Hypothalamus (tissue), 51 donors: ENCODE measurements at places on chromosomes 11 and 22.

GRCh38 chr11:44988981-44989635 is 38.4 kb upstream of the TP53I11 start:
- no peak for DNase-seq

DNA sequence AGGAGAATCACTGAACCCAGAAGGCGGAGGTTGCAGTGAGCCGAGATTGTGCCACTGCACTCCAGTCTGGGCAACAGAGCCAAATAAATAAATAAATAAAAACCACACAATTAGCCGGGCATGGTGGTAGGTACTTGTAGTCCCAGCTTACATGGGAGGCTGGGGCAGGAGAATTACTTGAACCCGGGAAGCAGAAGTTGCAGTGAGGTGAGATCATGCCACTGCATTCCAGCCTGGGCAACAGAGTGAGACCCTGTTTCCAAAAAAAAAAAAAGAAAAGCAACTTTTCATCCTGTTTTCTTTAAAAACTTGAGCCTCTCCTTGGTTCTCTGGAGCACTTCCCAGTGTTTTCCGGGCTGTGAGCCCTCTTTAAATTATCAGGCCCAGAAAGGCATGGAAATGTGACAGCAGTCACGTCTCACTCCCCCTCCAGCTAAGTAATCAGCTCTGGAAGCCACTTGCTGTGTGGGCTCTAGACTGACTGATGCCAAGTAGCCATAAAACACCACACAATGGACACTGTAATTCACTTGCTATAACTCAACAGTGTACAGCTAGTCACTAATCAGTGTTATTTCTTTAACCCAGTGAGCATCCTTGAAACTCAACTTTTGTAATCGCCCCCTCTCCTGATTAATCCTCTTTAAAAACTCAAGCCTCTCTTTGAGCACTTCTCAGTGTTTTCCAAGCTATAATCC is 13.0 kb upstream of the MCHR1 start:
- no peak for DNase-seq

- no peak for DNase-seq
Observed at GRCh38 chr11:111135101-111135500, 110.4 kb upstream of the POU2AF2 start.

DNA sequence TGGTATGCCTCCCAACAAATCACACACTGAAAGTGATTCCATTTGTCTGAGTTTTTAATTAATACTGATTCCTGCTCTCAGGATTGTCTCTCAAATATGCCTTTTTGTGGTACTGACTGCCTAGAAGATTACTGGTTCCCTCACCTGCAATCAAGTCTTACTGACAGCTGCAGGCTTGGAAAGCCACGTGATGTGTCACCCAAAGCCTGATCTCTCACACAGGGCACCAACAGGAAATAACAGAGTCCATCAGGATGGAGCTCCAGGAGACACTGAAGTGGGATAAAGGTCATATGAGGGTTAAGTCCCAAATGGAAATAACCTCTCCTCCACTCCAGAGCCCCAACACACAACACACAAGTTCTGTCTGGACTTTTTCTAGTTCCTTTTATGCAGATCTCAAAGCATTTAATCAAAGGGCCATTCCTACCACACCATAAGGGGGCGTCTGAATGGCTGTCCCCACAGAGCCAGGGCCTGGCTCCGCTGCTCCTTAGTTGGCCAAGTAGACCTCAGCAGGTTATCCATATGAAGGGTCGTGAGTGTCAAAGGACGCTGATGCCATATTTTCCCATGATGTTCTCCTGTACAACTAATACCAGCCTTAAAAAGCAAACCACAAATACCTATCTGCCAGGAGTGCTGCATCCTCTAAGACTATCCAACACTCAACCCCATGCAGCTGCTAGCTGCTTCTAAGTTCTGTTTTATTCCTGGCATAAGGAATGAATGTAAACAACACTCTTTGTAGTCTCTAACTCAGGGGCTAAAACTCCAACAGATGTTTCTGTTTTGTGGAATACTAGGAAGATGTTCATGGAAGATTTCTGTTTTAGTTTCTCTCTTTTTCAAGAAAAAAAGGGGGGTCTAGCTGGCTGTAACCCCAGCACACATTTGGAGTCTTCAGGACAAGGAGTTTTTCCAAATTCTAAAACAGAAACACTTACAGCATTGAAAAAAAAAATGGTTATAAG is 13.0 kb downstream of the SCUBE2 start:
- DNase-seq = no peak

GRCh38 chr11:95705485-95706124 is 84.0 kb downstream of the FAM76B start:
- peak; percentile 44 for DNase-seq

DNA sequence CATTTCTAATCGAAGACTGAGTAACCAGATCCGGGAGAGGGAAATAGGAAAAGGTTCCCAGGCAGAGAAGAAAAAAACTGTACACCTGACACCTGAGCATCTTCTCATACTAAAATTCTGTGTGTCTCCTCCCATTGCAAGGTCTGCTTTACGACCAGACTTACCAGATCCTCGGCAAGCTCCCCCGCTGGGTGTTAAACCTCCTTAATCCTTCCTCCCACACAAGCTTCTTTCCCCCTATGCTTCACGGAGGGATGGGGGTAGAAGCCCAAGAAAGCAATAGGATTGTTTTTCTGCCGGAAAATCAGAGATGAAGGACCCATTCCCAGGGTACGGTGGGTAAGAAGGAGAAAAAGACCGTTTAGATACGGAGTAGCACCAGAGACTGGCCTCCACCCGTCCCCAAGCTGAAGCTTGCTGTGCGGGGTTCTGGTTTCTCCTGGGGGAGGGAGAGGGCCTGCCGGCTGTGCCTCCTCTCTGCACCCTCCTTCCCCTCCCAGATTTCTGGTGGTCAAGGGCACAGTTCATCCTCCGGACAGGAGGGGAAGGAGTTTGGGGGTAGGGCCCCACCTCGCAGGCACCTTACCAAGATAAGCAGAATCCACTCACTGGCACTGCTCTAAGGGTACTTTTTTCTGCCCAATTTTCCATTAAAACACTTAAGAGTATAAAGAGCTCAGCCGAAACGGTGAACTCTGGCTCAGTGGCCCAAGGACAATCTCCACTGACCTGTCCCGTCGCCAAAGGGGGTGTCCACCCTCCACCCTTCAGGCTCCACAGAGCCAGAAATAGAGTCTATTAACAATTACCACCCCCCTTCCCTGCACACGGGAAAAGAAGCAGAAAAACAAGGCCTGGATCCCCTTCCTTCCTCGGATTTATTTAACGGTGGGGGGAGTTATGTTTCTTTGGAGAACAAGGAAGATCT is 1.2 kb downstream of the TOB2 start:
- DNase-seq = no peak

DNA sequence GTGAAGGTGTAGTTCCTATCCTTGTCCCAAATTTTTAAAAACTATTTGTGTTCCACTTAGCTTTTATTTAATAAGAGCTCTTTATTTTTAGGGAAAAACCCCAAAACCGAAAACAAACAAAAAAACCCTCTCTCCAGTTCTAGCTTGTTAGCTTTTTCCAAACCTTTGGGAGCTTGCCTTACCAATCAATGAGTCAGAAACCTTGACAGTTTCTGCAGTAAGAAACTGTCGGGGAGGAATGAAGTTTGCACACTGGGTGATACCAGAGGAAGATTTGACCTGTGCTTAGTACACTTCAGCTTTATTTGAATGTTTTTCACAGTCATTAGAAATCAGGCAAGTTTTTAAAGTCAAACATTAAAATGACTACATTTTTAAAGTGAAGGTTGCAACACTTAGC is 105.0 kb downstream of the FAT3 start:
- DNase-seq = no peak

- no peak for DNase-seq
Observed at GRCh38 chr22:21816787-21817496, 50.5 kb downstream of the MAPK1 start.

DNA sequence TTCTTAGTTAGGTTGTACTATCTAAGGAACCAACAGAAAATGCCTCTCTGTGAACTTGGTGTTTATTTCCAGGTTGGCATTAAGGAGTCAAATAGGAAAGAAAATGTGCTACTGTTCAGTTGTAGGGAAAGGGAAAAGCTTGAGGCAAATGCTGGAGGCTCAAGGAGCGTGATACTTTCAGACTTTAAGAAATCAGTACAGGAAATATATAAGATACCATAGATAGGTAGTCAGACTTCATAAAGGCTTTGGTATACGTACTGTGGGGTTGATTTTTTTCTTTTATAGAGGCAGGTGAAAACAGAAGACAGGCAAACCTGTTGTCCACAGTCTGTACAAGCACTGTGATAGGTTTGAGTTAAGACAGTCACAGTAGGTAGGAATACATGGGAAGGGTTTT is 30.8 kb downstream of the EP300 start:
- DNase-seq = no peak

GRCh38 chr11:116534270-116534975 is 238.4 kb downstream of the BUD13 start:
- DNase-seq = no peak

GRCh38 chr11:83284501-83285150 is 1.5 kb downstream of the CCDC90B start:
- DNase-seq = no peak

- DNase-seq = no peak
Observed at GRCh38 chr11:114441921-114442320, 2.7 kb downstream of the REXO2 start.

DNA sequence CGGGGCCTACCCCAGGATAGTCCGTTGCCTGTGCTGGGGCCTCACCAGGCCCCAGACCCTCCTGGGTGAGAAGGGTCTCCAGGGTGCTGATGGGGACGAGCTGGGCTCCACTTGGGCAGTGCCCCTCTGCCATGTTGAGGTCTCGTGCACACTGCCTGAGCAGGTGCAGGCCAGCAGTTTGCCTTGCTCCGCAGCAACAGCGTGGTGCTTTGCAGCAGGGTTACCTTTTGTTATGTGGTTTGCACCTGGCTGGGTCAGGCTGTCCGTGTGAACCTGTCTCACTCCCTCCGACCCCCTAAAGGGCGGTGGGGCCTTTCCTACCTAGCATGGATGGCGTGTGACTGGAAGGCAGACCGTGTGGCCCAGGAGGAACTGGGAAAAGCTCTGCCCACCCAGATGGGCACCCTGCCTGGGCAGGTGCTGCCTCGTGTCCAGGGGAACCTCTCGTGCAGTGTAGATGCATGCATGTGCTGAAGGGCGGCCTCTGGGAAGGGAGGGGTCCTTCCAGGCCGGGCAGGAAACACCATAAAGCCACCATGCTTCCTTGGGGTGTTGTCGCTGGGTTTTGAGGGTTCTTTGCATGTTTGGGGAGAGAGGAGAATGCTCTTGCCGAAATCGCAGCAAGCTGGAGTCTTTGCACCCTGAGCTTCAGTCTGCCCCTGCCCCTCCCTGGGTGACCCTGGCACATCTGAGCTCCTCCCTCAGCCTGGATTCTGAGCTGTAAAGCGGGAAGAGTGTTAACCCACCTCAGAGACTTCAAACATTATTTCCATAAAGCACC is 75.4 kb upstream of the PPARA start:
- no peak for DNase-seq

DNA sequence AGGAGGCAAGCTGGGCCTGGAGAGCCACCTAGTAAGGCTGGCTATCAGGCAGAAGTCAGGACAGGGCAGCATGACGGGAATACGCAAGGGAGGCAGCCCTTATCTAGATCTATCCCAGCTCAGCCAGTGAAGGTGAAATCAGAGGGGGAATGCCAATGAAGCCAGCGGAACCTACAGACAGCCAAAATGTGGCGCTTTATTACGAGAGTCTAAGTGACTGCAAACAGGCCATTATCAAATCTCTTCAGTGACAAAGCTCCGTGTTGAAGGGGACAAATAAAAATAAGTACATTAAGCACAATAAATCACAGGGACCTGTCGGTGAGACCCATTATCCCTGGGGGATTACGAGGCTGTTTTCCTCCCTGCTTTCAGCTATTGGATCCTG is 22.8 kb downstream of the LARGE1 start:
- no peak for DNase-seq

GRCh38 chr22:20238901-20239675 is 29.0 kb downstream of the RTN4R start:
- no peak for DNase-seq

DNA sequence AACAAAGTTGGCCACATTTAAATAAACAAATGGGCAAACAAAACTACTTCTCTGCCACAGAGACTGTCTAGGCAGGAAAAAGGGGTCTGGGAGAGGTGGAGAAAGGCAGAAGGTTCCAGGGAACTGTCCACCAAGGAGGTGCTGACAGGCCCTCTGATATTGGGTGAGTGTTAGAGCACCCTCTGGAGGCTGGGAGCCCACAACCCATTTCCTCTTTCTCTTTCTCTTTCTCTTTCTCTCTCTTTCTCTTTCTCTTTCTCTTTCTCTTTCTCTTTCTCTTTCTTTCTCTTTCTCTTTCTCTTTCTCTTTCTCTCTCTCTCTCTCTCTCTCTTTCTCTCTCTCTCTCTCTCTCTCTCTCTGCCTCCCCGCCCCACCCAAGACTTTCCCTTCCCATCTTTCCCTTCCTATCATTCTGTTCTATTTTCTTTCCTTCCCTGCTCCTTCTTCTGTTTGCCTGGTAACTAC is 912.8 kb downstream of the DLG2 start:
- peak; percentile 11 for DNase-seq

DNA sequence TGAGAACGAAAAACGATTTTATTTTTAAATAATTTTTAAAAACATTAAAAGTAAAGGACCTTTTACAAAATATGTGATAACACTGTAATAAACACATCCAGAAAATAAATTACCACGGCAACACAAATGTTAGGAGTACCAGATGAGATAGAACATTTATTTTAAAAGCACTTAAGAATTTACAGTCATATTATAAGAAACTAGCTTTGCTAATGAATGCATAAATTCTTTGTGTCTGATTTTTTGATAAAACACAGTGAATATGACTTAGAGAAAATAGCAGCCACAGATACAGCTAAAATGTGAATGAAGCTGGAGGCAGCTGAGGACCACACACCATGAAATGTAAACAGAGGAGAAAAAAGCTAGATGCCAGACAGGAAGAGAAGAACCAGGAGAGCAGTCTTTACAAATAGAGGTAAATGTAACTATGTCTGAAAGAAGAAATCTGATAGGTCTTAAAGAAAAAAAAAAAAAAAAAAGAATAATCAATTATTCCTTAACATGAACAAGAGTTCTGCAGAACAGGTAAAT is 14.6 kb downstream of the CCDC34 start:
- DNase-seq = no peak

GRCh38 chr11:118087931-118088330 is 1.2 kb upstream of the SMIM35 start:
- DNase-seq = no peak

DNA sequence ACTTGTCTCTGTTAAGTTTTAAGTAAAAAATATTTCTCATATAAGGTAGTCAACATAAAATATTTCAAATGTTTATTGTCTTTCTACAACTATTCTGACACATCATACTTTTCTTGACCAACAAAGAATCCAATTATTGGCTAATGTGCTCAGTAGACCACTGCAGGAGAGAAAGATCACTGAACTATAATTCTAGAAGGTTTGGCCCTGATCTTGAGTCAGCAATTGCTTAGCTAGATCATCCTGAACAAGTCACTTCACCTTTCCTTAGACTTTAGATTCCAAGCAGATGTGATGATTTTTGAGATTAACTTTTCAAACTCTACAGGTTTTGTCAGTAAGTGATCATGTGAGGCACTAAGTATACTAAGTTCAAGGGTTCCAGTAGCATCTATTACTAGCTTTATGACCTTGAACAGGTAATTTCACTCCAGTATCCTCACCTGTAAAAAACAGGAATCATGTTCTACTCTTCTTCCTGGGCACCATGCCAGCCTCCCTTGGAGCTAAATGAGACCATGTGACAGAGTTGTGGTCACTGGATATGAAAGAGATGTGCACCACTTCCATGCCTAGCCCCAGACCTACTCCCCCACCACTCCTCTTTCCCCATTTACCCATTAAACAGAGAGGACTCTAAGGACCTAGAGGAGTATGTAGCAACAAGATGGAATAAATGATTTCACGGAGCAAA is 17.3 kb downstream of the PGM2L1 start:
- no peak for DNase-seq

- DNase-seq = no peak
Observed at GRCh38 chr22:20530368-20531153, 23.2 kb downstream of the MED15 start.
